ENCODE measurements at places on chromosomes 3 and 15.

GRCh38 chr3:69085833-69086722 lies 1.3 kb downstream of the ARL6IP5 start:
- DNase-seq: peak; percentile 96

DNA sequence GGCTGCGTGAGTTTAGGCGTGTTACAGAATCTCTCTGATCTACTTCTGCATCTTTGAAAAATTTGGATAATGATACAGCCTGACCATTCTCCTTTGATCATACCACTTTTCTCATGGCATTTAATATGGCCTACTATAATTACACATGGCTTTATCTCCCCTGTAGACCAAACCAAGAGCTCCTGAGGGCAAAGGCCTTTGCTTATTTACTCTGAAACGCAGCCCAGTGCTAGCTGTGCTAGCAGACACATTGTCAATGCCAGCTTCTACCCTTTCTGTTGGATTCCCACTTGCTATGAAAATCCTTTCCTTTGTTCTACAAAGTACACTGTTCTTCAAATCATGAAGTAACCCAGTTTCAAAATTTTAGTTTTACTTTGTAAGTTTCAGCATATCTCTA lies 16.5 kb upstream of the VGLL4 start:
- no peak for DNase-seq

GRCh38 chr15:92605225-92605944 lies 50.2 kb downstream of the FAM174B start:
- no peak for DNase-seq

DNA sequence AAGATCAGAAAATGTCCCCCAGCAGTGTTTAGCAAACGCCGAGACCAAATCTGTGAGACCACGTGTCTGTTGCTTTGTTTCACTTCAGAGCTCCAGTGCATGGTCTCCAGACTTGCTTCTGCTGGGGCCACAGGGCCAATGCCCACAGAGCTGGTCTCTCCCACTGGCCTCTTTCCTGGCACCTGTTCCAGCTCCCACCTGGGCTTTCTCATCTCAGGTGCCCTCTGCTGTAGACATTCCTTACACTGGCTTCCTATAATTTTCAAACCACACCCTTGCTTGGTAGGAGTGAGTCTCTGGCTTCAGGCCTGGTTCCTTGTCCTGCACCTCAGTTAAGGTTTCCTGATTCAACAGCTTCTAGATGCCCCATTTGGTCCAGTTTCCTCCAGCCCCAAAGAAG lies 243.1 kb downstream of the ADAMTS17 start:
- no peak for DNase-seq

- DNase-seq: no peak
Measured at GRCh38 chr3:141915766-141916165, 39.3 kb downstream of the ATP1B3 start.

DNA sequence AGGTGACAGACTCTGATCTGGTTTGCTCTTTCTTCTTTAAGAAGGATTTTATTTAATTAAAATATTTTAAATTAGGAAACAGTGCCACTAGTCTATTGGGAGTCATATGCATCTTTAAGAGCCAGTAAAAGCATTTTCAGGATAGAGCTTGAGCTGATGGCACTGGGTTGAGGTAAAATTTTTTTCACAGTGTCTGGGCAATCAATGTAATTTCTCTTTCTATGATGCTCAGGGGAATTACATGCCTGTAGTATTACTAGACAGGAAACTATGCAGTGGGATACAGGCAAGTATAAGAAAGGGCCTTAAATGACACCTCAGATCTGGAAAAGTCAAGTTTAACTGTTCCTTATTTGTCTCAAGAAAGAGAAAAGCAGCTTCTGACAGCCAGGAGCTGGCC lies 76.4 kb downstream of the GAP43 start:
- DNase-seq: no peak

DNA sequence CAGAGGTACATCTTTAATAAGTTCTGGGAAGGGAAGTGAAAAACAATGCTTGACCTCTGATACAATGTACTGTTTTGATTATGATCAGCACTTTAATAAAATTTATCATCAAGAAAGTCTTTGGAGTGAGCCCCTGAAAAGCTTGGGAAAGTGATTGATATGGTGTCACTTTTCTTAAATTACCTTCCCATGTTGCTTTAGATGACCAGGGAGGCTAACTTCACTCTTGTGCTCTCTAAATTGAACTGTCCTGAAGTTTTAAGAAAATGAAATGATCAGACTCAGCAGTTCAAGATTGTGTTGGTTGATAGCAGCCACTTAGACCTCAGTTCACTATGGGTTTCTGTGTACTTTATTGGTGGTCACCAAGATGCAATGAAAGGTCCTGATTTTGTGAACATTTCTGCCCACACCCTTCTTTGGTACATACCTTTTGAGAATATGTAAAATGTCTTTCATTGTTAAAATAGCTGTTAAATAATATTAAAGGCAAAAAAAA lies 15.7 kb downstream of the TGFBR2 start:
- no peak for DNase-seq

- DNase-seq: no peak
Measured at GRCh38 chr3:128969993-128970739, 23.7 kb downstream of the CFAP92 start.

GRCh38 chr15:50067254-50067653 lies 51.8 kb downstream of the ATP8B4 start:
- no peak for DNase-seq

GRCh38 chr3:141499284-141499683 lies 12.5 kb downstream of the RASA2 start:
- no peak for DNase-seq

- DNase-seq: no peak
Measured at GRCh38 chr3:190130696-190131095, 10.0 kb upstream of the P3H2 start.

- peak; percentile 80 for DNase-seq
Measured at GRCh38 chr3:37861620-37862041, at the start of gene CTDSPL. Gene CTDSPL (plus strand): TSS chr3:37861880. CDS start chr3:37862200, 320 bp downstream.

GRCh38 chr15:98888820-98889479 lies 118.6 kb downstream of the PGPEP1L start:
- DNase-seq: no peak

DNA sequence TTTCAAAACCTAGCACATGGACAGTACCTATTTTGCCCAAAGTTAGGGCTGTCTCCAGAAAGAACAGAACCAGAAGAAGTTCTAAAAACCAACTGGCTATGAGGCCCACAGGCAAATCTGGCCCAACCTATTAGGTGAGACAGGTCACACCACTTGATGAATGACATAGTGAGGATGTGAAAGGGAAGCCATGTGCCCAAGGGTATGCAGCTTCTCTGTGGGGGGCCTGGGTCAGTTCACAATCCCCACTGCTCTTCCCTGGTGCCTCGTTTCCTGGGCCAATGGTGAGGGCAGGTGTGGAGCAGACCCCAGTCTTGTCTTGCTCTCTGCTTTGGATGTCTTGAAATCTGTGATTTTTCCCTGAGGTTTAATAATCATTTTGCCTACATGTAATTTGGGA lies 8.9 kb downstream of the INSYN1 start:
- no peak for DNase-seq

- no peak for DNase-seq
Measured at GRCh38 chr3:132456571-132456970, 39.3 kb downstream of the DNAJC13 start.

GRCh38 chr3:53166206-53166605 lies 5.2 kb downstream of the PRKCD start:
- no peak for DNase-seq

Data from posterior vena cava (tissue), 2 donors.